ENCODE measurements at places on chromosomes 2 and 18.

DNA sequence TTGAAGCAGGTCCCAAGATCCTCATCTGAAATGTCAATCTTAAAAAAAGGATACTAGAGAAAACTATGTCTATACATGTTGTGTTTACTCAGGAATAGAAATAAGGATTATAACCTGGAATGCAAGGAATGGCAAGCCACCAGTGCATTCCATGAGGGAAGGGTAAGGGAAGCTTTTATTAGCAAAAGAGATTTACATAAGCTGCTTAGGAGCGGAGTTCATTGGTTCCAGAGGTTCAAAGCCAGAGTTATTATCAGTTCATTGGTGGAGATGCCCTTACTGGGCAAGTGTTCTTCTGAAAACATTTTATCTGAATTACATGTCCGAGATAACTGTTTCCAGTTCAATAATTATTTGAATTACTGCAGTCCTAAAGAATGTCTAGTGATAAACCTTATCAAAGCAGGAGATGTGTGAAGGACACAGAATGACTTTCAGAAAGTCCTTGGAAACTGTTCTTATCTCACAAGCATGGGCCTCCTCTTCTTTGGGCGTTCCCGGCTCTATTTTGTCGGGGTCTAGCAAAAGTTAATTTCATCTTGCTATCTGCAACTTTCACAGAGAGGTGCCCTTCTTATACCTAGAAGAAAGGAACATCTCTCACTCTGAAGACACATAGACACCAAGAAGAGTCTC lies 23.5 kb downstream of the COMMD1 start:
- no peak for DNase-seq

- no peak for DNase-seq
These were observed 254.8 kb upstream of the COPS8 start for GRCh38 chr2:236830926-236831325.

DNA sequence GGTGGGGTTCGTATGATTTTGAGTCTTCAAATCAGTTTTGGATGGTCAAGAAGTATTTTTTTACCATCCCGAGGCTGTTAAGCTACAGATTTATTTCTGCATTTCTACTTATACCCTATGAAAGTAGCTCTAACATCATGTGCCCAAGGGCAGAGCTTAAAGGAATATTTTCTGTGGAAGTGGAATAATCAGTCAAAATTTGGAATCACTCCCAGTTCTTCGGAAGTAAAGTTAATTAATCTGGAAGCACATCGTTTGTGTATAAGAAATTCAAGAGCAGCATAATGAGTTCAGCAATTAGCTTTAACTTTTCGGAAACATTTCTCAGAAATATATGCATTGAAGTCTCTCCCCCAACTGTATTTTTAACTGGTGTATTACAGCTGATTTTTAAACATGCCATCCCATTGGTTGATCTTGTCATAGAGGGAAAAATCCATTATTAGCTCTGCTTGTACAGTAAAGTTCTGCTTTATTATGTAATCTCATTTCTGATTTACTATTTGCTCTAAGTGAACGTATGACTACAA lies 510.1 kb downstream of the DCC start:
- DNase-seq = no peak

GRCh38 chr2:122528061-122528460 lies 772.6 kb downstream of the TSN start:
- no peak for DNase-seq

DNA sequence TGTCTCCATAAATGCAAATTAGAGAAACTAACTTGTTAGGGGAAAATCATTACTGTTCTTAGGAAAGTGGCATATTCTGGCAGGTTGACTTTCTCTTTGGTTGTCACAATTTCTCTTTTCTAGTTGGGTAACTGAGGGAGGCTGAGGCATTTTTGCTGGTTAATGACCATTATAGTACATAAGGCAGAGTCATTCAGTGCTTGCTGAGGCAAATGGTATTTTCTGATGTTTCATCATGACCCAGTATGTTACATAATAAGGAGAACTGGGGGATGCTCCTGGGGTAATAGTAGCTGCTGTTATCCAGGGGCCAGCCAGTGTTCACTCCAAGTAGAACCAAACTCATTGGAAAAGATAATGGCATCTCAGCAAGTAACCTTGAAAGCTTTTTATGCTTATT lies 62.3 kb downstream of the ITGA6 start:
- DNase-seq = no peak

- no peak for DNase-seq
These were observed 32.0 kb upstream of the INHBB start for GRCh38 chr2:120313695-120314615.

GRCh38 chr2:58194458-58194857 lies 46.7 kb downstream of the FANCL start:
- DNase-seq = no peak

GRCh38 chr2:25954199-25954752 lies 28.0 kb downstream of the KIF3C start:
- no peak for DNase-seq

- no peak for DNase-seq
These were observed 260.7 kb upstream of the STON1 start for GRCh38 chr2:48269117-48269822.

- no peak for DNase-seq
These were observed 96.7 kb downstream of the PMAIP1 start for GRCh38 chr18:59996370-59996966.
